ENCODE measurements at places on chromosomes 7 and 10. TPM values are rescaled to one million over a fixed set of nuclear protein-coding genes. Genes with fewer than 3 reads are reported as not detected.

DNA sequence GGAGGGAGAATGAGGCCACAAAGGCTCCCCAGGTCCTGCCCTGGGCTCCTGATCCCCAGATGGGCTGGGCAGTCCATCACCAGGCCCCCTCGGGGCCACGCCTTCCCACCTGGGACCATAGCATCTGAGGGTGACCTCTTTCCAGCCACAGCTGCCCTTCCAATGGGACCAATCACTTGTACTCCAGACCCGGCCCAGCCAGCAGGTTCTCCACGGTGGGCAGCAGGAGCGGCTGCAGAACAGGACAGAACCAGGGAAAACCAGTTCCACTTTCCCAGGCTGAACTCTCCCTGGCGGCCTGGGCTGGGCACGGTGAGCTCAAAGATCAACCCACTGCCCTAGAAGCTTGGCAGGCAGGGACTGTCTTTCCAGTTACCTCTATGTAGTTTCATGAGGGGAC lies 257.6 kb downstream of the MAD1L1 start:
- no peak for DNase-seq

DNA sequence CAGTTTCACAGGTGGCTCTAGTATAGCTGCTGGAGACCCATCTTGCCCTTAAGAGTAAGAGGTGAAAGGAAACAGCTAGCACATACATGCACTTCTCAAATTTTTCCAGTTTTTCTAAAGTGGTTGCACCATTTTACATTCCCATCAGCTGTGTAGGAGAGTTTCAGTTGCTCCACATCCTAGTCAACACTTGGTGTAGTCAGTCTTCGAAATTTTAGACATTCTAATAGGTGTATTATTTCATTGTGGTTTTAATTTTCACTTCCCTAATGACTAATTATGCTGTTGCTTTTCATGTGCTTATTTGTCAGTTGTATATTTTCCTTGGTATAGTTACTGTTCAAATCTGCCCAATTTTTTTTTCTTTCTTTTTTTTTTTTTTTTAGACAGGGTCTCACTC lies 9.5 kb upstream of the HACD1 start:
- DNase-seq: no peak

DNA sequence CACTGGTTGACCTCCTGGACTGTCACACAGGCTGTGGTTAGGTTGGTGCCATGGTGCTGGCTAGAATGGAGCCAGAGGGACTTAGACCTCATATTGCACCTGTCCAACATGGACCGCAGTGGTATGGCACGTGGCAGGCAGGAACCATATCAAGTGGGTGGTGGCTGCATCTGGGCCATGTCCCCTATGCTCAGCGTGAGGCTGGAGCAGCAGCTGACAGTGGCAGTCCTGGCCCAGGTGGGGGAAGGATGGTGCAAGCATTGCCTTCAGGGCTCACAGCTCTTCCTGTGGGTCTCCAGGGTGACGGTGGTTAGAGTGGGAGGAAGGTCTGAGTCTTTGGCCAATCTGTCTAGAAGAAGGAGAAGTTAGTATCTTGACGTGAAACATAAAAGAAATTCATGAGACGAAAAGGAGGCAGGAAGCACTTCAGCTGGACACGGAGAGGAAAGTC lies 54.5 kb upstream of the PFKFB3 start:
- DNase-seq: peak; percentile 32

Gene SPDYE11
- not detected for total RNA-seq

Gene BMPER
- not detected for total RNA-seq

Gene ABCB4
- total RNA-seq: 0.43 TPM

Gene ASB10
- not detected for total RNA-seq
